ENCODE measurements at places on chromosomes 11 and 22.

- DNase-seq, result no peak
These were observed 54.7 kb upstream of the OPCML start for GRCh38 chr11:133586903-133587517.

- DNase-seq, result no peak
These were observed 5.8 kb upstream of the HBD start for GRCh38 chr11:5240056-5240455.

DNA sequence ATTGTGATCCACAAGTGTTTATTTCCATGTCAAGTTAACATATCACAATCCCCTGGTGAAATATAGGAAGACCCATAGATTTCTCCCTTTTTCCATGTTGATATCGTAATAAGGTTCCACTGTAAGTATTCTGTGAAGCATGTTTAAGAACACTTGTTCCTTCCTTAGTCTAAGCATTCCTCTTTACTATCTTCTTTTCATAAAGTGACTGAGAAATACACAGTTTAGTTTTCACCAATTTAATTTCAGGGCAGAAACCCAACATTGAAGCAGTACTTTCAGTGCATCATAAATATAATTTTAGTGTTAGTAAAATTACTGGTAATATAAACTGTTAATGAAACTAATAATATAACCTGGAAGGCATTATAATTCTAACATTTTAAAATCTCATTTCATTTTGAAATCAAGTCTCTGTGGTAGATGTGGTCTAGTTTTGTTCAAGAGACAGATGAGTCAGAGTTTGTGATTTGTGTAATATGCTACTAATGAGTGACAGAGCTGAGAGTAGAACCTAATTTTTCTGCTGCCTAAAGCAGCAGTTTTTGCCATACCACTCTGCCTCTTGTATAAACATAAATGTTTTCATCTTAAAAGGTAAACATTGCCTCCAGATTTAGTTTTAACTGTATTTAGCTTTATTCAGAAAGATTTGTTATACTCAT is 79.4 kb downstream of the ATM start:
- peak; percentile 19 for DNase-seq

GRCh38 chr11:105953886-105954285 is 68.2 kb downstream of the MSANTD4 start:
- no peak for DNase-seq

DNA sequence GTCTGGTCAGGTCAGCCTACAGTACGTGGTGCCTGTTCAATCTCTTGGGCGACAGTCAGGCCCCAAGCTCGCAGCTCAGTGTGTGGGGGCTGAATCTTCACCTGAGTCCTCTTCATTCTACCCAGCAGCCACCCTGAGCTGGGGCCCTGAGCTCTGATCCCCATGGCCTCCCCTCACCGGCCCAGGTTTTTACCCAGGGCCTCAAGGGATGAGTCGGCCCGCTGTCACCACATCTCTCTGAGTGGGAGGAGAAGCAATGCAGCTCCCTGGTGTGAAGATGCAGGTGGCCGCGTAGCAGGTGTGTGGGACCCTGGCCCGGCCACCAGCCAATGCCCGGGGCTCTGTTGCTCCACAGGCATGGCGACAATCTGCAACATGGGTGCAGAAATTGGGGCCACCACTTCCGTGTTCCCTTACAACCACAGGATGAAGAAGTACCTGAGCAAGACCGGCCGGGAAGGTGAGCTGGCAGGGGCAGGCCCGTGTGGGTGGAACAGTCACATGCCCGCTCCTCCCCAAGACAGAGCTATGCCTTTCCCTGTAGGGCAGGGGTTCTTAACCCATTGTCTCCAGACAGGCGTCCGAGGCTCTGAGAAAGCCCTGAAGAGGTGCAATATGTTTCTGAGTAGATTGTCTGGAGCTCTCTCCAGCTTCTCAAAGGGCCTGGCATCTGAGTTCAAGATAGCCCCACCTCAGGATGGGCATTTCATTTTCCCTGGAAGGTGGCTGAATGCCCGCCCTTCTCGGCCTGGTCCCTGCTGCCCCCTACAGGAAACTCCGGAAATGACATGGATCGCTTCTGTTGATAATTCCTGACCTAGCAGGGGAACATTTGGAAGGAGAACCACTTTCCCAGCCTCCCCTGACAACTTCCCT is 26.9 kb downstream of the POLR3H start:
- peak; percentile 88 for DNase-seq

DNA sequence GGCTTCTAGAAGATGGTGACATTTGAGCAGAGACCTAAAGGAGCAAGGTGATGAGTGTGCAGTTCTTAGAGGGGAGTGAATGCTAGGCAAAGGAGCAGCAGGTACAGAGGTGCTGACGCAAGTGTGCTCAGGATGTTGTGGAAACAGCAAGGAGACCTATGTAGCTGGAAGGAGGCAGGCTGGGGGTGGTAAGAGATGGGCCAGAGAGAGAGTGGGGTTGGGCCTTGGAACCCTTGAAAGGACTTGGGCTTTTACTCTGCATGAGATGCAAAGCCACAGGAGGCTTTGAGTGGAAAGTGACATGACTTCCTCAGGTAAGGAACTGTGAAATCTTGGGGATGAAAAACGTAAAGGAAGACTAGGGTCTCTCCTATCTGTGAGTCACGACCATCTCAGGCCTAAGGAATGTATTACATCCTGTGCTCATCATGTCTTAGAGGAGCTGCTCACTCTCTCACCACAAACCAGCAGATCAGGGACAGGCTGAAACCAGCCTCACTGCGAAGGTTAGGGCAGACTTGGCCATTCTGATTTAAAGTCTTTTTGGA is 65.4 kb downstream of the MICAL2 start:
- DNase-seq, result peak; percentile 84

- no peak for DNase-seq
These were observed 45.2 kb downstream of the CELF1 start for GRCh38 chr11:47507563-47508239.

GRCh38 chr11:61056571-61056970 is 45.7 kb upstream of the CD5 start:
- DNase-seq, result no peak

- DNase-seq, result no peak
These were observed at the start of gene KRTAP5-9 for GRCh38 chr11:71548120-71548519. KRTAP5-9 (plus strand) TSS chr11:71548420; CDS start chr11:71548658, 238 bp downstream.

GRCh38 chr11:45058647-45058950 is 87.8 kb upstream of the PRDM11 start:
- DNase-seq, result no peak

- DNase-seq, result peak; percentile 45
These were observed 112.9 kb downstream of the SPON1 start for GRCh38 chr11:14075118-14076078.

- peak; percentile 86 for DNase-seq
These were observed 9.4 kb downstream of the IGSF9B start for GRCh38 chr11:133947321-133947756.

GRCh38 chr11:118804094-118804493 is 13.1 kb upstream of the DDX6 start:
- DNase-seq, result no peak

DNA sequence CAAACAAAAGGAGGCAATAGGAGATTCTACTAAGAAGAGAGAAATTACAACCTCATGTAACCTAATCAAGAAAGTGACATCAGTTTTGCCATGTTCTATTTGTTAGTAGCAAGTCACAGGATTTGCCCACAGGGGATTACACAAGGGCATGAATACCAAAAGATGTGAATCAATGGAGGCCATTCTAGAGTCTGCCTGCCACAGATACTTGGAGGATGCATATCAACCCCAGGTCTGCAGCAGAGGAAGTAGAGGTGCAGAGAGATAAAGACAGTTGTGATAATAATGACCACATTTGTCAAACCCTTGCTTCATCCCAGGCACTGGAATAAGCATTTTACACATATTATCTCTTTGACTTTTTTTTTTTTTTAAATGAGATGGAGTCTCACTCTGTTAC is 2.4 kb upstream of the ASCC2 start:
- no peak for DNase-seq
